Small intestine (tissue), 16 donors: ENCODE measurements at places on chromosomes 2 and 18.

DNA sequence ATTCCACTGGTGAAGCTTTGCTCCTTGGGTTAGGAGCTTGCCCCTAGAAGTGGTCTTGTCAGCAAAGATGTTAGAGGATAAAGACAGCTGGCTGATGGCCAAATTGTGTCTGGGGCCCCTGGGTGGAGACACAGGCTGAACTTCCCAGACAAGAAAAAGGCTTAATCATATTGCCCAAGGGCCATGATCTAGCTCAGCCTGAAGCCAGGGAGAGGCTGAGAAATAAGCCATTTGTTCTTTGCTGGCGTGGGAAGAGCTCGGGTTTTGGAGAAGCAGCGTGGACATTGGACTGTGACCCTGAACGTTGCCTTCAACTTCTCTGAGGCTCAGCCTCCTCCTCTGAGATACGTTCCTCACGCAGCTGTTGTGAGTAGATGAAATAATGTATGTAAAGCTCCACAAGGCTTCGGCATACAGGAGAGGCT lies 153.0 kb downstream of the ZFP36L2 start:
- DNase-seq, result peak; percentile 80

DNA sequence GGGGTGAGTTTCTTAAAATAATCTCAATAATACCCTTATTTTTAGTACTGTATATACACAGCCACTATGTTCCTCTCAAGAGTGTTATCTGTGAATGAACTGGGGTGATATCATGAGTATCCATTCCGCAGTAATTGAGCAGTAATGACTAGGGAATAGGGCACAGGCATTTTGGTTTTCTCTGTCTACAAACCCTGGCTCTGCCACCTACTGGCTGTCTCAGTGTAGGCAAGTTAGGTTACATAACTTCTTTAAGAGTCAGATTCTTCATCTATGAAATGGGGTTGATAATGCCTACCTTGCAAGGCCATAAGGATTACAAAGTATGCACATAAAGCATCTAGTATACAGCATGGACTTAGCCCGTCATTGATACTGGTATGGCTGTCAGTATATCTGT lies 555.8 kb downstream of the NRXN1 start:
- DNase-seq, result no peak

DNA sequence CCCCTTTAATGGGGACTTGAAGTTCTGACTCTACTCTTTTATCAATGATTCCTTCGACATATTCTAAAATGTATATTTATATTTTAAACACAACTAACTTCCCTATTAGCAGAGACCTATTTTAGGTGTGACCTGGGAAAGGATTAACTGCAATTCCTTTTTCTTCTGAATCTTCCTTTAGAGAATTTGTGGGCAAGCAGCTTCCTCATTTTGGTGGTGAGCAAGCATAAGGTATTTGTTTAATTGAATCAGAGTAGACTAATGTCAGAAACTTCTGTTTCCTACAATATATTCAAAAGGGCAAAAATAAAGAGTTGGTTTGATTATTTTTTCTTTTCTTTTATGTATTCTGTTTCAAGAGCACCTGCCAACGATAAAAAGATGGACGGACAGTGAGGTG lies 237.0 kb downstream of the IKZF2 start:
- no peak for DNase-seq

DNA sequence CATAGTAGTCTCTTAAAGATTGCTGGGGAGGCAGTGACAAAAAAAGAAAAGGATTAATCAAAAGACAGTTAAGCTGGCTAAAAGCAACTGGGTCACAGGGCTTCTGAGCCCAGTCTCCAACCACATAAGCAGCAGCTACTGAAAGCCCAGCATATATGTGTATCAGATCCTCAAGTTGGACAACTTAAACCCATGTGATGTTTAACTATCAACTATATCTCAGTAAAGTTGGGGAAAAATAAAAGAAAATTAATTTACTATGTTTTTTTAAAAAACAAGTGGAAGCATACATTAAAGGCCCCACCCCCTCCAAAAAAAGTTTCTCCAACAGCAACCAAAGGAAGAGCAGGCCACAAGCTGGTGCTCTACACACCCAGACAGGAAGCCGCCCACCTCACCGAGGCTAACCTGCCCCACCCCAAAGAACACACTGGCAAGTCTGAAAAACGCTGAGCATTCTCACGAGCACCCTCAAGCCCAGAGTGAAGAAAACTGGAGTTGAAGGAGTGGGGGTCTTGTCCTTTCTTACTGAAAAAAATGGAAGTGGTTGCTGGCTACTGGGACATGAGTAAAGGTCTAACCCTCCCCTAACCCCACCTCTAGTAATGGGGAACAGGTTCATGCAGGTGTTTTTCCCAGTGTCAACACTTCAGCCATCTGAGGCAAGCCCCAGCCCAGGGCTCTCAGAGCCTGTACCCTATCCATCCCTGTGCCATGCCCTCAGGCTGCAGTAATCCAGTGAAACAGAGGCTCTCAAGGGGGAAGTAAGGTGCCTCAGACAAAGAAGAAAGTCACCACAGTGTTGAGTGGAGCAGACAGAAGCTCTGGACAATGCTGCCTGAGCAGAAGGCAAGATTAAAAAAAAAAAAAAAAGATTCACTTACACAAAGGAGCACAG lies 106.3 kb downstream of the GYPC start:
- no peak for DNase-seq

DNA sequence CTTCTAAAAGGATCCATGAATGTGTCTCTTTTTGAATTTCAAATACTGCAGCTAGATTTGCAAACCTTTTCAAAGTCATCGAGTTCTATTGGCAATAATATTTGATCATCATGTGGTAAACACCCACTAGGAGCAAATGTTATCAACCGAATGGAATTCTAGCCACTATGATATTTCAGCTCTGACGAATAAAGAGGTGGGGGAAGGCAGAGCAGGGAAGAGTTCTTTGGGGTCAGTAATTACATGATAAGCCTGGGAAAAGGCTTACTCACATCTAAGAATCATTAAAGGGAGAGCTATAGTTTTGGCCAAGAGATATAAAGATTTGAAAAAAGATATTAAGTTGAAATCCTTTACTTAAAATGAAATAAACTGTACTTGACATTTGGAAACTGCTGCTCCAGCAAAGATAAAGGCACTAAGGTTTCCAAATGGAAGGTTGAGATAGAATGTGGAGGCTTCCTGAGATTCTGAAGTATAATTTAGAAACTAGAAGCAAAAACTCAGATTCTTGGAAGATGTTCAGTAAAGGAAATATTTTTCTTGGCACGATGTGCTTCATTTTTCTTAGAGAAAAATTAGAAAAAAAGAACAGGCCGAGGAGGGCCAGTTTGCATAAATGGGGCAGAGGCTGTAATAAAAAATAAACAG lies 104.7 kb upstream of the ARHGAP28 start:
- no peak for DNase-seq

DNA sequence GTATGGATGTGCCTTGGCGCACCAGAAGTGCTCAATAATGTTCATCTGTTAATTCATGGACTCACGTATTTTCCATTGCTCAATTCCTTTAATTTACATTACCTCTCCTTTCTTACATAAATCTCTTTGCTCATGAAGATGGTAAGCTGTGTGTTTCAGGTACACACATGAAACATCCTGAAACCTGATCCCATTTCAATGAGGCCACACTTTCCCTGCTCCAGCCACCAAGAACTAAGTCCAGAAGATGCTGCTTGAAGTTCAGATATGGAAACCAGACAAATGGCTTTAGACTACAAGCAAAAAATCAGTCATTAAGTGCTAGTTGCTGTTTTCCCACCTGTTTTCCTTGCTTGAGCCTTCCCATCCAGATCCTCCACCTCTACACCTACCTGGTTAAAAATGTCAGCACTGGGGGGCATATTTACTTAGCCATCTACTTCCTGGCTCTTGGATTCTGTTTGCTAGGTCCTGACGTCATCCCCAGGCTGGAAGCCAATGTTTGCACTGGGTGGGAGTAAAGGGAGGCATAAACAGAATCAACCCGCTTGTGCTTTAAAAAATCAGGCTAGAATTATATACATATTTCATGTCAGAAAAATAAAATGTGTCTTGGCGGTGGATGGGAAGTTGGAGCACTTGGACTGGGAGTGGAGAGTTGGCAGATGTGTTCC lies 309.7 kb downstream of the OSR1 start:
- peak; percentile 5 for DNase-seq

DNA sequence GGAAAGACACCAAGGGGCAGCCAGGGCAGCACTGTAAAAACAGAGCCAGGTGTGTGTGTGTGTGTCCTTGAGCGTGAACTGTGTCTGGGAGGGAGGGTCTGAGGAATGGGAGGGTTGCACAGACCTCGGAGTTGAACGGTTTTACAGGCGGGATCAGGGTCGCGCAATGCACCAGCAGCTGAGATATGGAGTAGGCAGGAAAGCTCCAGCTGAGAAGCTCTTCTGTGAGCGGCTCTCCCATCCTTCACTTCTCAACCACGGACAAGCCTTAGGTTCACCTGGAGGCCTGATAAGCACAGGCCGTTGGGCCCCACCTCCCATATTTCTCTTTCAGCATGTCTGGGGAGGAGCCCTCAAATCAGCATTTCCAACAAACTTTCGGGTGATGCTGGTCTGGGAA lies 12.1 kb downstream of the SERTAD2 start:
- no peak for DNase-seq

DNA sequence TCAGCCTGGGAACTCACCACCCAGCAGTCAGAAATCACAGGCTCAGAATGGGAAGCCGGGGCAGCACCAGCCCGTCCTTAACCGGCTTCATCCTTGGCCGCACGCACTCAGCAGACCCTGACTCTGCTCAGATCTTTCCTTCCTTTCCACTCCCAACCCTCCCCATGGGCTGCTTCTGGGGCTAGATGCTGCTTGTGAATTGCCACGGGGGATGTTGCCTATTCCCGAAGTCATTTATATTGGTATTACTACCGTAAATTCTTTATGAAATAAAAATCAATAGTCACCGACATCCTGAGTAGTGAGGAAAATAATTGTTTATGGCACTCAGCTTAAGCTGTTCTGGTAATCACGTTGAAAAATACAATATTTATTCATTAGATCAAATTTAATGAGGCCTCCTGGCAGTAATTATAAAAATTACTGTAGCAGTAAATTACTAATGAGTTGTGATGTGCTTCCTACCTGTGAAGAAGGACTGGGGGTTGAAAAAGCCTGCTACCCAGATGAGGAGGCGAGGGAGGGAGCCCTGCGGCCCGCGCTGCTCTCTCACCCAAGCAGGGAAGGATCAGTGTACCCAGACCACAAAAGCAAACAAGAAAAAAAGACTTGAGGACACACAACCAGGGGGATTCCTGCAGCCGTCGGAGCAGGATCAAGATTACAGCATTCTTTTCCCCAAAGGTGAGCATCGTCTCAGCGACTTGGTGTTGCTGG lies 31.5 kb downstream of the CDCA7 start:
- no peak for DNase-seq

DNA sequence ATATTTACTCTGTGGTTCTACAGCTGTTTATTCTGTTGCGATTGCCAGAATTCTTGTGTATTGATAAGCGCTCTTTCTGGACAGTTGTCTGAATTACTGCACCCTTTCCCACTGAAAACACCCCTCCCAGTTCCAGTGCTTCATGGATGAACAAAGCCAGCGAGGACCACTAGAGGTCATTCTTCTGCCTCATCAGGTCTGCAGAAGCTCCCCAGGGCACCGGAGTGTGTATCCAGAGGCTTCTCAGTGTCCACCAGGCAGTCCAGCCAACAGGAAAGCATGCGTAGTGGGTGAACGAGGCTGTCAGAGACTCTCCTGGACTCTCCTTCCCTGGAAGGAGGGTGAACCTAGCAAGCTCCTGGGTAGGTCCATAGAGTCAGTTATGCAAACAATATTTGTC lies 40.6 kb upstream of the INHBB start:
- DNase-seq, result peak; percentile 28

DNA sequence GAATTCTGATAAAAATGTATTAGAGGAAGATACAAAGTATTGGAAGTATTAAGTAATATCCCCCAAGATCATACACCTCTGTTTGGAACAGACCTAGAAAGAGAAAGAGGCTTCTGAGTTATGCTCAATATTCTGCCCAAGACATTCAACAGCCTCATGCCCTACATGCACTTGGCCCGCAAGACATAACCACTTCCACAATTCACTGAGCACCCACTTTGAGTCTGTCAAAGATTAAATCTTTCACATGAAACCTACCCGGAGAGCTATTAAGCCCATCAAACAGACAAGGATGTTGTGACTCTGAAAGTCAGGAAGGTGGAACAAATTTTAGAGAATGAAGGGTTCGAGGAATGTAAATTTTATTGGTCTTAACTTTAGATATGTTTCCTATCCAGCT lies 344.7 kb upstream of the SYT4 start:
- DNase-seq, result no peak

GRCh38 chr2:101478181-101479001 lies 3.5 kb upstream of the RFX8 start:
- DNase-seq, result no peak

- no peak for DNase-seq
Observed at GRCh38 chr2:164287056-164287455, 334.2 kb downstream of the GRB14 start.

GRCh38 chr2:88754585-88755320 lies 63.3 kb downstream of the RPIA start:
- no peak for DNase-seq

DNA sequence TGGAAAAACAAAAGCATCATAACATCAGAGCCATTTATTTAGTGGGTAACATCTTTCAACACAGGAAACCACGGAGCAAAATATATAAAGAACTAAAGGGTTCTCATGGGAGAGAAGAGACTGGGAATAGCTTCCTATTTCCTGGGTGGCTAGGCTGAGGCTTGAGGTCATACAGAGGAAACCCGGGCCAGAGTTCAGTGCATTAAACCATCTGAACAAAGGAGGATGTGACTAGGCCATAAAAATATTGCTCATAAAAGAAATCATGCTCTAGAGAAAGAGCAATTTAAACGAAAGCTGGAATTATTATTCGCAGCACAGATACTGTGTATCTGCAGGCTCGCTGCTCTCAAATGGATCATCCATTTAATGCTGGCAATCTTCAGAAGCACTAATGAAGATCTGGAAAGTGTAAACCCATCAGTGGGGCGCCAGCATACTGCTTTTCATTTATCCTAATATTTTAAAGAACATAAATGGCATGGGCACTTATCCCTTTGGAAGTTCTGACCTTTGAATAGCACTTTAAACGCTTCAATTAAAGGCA lies 83.3 kb downstream of the GALNT14 start:
- peak; percentile 81 for DNase-seq

DNA sequence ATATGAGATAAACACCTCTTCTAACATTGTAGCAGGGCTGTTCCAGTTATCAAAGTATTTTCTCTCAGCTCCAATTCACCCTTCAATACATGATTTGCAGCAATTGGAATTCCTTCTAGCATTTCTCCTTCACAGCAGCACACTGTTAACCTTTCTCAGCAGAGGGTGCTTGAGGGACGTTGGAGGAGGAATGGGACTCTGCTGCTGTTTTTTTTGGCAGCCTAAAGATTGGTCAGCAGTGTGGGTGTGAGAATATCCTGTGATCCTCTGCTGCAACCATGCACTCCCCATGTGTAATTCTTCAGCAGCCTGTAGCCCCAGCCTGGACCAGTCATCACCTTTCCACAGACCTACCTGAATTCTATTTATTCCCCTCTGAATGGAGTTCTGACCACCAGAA lies 1708.9 kb upstream of the CELF4 start:
- DNase-seq, result no peak

GRCh38 chr2:202758604-202759003 lies 113.0 kb downstream of the ICA1L start:
- no peak for DNase-seq
